Progenitor cell of endocrine pancreas (in vitro differentiated cells): ENCODE measurements at places on chromosomes 4 and X.
A peak's percentile ranks its signal among the peaks of the same experiment; 100 is the strongest.

DNA sequence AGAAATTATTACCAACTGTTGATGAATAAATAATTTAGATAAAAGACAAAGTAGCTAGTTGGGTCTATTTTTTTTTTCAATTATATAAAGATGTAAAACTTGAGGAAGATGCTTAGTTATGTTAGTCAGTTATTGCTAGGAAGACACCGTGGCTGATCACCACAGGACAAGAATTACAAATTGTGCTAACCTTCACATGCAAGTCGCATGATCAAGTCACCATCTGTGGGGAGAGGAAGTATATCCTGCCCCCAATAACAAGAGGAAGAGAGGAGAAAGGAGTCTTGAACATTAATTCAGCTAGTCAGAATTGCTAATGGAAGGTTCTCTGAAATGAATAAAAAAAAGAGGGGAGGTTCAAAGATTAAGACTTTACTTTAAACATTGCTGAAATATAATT, 52.3 kb downstream of the CPEB2 start:
- DNase-seq = no peak
- no peaks in the 10 kb centered on the region for H3K27me3 ChIP-seq
- H3K27ac ChIP-seq = no peak overlapping the region
- no peaks in the 10 kb centered on the region for H3K4me1 ChIP-seq
- no peak overlapping the region for H3K4me3 ChIP-seq

GRCh38 chrX:71282514-71283402, 677 bp upstream of the NONO start:
- peak overlapping the region; percentile 100 for H3K27ac ChIP-seq
- peaks cover 8% of the 10 kb centered on the region for H3K36me3 ChIP-seq
- no peak for DNase-seq

- H3K27me3 ChIP-seq = no peaks in the 10 kb centered on the region
- H3K36me3 ChIP-seq = peaks cover 2% of the 10 kb centered on the region
- H3K4me3 ChIP-seq = no peak overlapping the region
- no peak for DNase-seq
- H3K27ac ChIP-seq = no peak overlapping the region
Measured at GRCh38 chr4:123568936-123569335, 172.3 kb downstream of the SPRY1 start.

DNA sequence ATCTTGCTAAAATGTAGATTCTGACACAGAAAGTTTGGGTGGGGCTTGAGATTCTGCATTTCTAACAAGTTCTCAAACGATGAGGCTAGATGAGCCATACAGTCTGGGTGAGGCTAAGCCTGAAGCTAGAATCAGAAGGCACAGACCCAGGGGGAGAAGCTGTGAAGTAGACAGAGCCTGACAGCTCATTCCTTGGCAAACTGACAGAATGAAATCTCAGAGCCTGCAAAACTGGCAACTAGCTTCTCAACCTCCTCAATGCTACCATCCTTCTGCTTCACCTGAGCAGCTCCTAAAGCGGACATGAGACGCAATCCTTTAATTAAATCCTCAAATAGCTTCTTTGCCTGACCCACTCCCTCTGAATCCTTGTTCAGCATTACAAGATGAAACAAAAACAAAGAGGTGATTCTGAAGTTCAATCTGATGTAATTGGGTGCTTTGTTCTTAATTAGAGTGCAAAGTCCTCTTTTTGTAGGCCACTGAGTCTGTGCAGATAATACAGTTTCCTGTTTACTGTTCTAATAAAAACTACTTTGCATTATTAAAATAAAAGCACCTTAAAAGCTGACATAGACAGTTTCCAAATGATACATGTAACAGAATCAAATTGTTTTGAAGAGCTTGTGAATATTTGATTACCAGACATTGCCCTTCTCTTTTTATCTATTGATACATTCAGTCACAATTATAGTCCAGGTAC, 71.0 kb upstream of the BMP2K start:
- peaks cover 2% of the 10 kb centered on the region for H3K36me3 ChIP-seq
- H3K4me1 ChIP-seq = peaks cover 6% of the 10 kb centered on the region
- H3K27me3 ChIP-seq = no peaks in the 10 kb centered on the region

GRCh38 chr4:3766036-3766784, at the start of gene ADRA2C:
TSS of gene ADRA2C (plus strand) at chr4:3766385. CDS start at chr4:3766607, 222 bp downstream.
- H3K27ac ChIP-seq = peak within 1 kb of the TSS; percentile 89
- peaks cover 4% of the 10 kb centered on the region for H3K4me1 ChIP-seq
- H3K27me3 ChIP-seq = peaks cover 44% of the 10 kb centered on the region
- H3K4me3 ChIP-seq = peak within 1 kb of the TSS; percentile 78

GRCh38 chr4:60953826-60954225, 246.3 kb upstream of the ADGRL3 start:
- no peak overlapping the region for H3K4me3 ChIP-seq
- no peaks in the 10 kb centered on the region for H3K36me3 ChIP-seq
- no peak for DNase-seq
- no peaks in the 10 kb centered on the region for H3K27me3 ChIP-seq

DNA sequence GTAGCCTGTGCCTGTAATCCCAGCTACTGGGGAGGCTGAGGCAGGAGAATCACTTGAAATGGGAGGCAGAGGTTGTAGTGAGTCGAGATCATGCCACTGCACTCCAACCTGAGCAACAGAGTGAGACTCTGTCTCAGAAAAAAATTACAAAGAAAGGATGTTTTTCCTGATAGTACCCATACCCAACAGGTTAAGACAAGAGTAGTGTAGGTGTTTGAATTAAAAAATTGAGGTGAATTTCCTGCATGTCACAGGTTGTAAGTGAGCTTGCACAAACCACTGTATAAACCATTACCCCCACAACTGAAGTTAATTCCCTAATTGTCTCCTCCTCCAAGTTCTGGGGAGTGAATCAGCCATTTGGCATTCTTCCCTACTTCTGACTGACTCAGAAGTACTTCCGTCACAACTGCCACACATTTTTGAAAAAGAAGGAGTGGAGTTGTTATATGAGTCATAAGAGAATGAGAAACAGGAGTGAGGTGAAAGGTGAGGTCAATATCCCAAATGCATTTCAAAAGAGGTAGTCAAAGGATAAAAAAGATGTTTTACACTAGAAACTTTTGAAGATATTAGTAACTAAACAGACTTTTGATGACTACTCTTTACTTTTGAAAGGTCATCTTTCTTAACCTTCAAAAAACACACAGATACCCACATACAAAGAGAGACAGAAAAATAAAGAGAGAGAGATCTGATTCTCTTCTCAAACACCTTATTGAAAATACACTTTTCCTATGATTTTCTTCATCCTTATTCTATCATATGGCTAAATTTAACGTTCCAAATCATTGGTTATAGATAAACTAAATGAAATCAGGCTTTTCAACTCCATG, 134.5 kb downstream of the BTC start:
- H3K27ac ChIP-seq = peak overlapping the region; percentile 65
- H3K27me3 ChIP-seq = no peaks in the 10 kb centered on the region
- no peak for DNase-seq
- H3K36me3 ChIP-seq = no peaks in the 10 kb centered on the region

- peaks cover 8% of the 10 kb centered on the region for H3K36me3 ChIP-seq
- no peak overlapping the region for H3K4me3 ChIP-seq
- H3K4me1 ChIP-seq = peaks cover 32% of the 10 kb centered on the region
- no peak for DNase-seq
Measured at GRCh38 chr4:96094183-96094582, 254.3 kb downstream of the PDHA2 start.

DNA sequence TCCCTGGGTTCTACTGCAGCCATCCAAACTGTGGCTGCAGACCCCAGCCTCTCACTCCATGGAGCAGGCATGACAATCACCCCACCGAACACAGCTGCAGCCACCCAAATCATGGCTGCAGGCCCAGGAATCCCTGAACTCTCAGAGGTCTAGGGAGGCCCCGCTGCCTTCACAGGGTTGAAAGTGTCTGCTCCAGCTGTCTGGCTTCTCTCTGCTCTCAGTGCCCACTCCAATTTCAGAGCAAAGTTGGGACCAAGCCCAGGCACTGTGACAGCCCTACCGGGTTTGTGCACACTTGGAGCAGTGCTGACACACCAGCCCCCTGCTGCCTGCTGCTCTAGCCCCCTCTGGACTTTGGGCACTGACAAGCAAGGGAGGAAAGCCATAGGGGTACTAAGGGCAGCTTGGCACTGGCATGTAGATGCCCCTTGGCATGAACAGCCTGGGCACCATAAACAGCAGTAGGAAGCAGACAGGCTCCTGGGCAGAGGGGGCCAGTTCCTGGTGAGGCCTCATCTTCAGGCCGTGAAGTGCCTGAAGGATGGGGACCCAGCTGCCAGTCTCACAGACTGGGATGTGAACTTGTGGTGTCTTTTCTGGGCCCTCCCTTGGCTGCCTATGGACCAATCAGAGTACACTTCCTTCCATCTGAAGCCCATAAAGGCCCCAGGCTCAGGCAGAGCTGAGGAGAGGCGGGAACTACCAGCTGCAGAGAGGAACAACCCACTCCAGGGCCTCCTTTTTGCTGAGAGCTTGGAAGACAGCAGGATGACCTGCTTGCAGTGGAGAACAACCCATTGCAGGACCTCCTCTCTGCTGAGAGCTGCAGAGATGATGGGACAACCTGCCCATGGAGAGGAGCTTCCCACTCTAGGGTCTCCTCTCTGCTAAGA, 68.8 kb downstream of the TECRL start:
- no peak for DNase-seq
- no peak overlapping the region for H3K4me3 ChIP-seq
- no peaks in the 10 kb centered on the region for H3K27me3 ChIP-seq

DNA sequence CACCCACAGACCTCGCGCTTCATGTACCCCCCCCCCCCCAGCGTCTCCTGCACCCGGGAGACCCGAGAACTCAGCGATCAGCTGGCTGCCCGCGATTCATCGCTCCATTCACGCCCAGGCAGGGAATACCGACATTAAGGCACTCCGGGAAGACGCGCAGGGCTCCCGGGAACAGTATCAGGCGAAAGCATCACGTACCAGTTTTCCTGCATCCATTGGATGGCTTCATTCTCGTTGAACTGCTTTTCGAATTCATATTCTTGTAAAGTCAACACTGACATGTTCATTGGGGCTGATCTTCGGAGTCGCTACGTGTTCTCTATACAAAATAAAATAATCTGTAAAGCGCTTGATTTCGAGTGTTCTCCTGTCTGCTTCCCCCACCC, 373 bp downstream of the ELOVL6 start:
- H3K36me3 ChIP-seq = no peaks in the 10 kb centered on the region
- H3K27me3 ChIP-seq = no peaks in the 10 kb centered on the region
- no peak for DNase-seq
- peak overlapping the region; percentile 95 for H3K4me3 ChIP-seq
- H3K4me1 ChIP-seq = peaks cover 25% of the 10 kb centered on the region
- peak overlapping the region; percentile 87 for H3K27ac ChIP-seq

DNA sequence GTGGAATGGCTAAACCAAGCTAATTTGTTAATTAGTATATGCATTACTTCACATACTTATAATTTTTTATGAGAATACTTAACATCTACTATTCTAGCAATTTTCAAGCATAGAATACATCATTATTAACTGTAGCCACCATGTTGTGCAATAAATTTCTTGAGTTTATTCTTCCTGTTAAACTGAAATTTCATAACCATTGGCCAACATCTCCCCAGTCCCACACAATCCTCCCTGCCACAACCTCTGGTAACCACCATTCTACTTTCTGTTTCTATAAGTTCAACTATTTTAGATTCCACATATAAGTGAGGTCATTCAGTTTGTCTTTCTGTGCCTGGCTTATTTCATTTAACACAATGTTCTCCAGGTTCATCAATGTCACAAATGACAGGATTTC, 208.5 kb downstream of the PPP4R3C start:
- H3K4me1 ChIP-seq = no peaks in the 10 kb centered on the region
- no peaks in the 10 kb centered on the region for H3K36me3 ChIP-seq
- H3K27ac ChIP-seq = no peak overlapping the region

GRCh38 chrX:113833096-113834055, 750.5 kb upstream of the HTR2C start:
- H3K4me1 ChIP-seq = no peaks in the 10 kb centered on the region
- no peaks in the 10 kb centered on the region for H3K27me3 ChIP-seq

- DNase-seq = no peak
- H3K4me1 ChIP-seq = no peaks in the 10 kb centered on the region
- no peak overlapping the region for H3K4me3 ChIP-seq
- H3K36me3 ChIP-seq = no peaks in the 10 kb centered on the region
- H3K27ac ChIP-seq = no peak overlapping the region
Measured at GRCh38 chr4:38192516-38192915, 232.3 kb downstream of the PTTG2 start.

DNA sequence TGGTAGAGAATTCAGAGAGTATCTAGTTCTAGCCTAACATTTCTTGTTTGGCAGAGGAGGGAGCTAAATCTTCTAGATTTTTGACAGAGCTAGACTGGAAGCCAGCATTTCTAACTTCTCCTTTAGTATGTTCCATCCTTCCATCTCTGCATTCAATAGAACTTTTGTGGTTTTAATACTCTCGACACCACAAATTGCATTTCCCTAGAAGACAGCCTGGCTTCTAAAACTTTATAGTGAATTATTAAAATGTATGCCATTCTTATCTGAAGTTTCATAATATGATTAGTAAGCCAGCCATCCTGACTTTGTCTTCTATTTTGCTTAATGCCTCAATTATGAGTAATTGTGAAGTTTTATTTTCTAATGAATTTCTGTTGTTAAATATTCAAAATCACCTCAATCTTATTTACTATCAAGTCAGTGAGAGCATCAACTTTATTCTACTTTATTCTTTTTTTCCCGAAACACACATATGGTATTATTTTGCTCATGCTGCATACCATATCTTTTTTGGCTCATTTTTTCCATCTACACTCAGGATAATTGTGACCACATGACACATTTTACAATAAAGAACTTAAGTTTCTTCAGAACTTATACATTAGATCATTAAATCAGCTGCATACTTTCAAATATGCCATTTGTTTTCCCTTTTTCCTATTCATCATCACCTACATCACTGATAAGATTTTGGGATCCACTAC, 30.2 kb downstream of the EDNRA start:
- no peak for DNase-seq
- H3K27ac ChIP-seq = no peak overlapping the region
- no peaks in the 10 kb centered on the region for H3K4me1 ChIP-seq
- peaks cover 1% of the 10 kb centered on the region for H3K36me3 ChIP-seq
- H3K4me3 ChIP-seq = no peak overlapping the region

GRCh38 chrX:120781403-120781802, 94.3 kb downstream of the CT47B1 start:
- no peak for DNase-seq
- no peaks in the 10 kb centered on the region for H3K4me1 ChIP-seq
- no peak overlapping the region for H3K4me3 ChIP-seq
- H3K27ac ChIP-seq = no peak overlapping the region
- H3K36me3 ChIP-seq = no peaks in the 10 kb centered on the region
- H3K27me3 ChIP-seq = no peaks in the 10 kb centered on the region

GRCh38 chr4:166862032-166862431, 372.3 kb downstream of the SPOCK3 start:
- peaks cover 1% of the 10 kb centered on the region for H3K36me3 ChIP-seq
- no peak overlapping the region for H3K4me3 ChIP-seq
- H3K27me3 ChIP-seq = no peaks in the 10 kb centered on the region
- H3K27ac ChIP-seq = no peak overlapping the region

GRCh38 chr4:1309261-1310010, 19.7 kb downstream of the MAEA start:
- H3K4me1 ChIP-seq = peaks cover 21% of the 10 kb centered on the region
- peak overlapping the region; percentile 40 for H3K4me3 ChIP-seq
- H3K27me3 ChIP-seq = no peaks in the 10 kb centered on the region
- H3K36me3 ChIP-seq = peaks cover 15% of the 10 kb centered on the region
- peak overlapping the region; percentile 92 for H3K27ac ChIP-seq

- H3K4me3 ChIP-seq = no peak overlapping the region
- H3K4me1 ChIP-seq = peaks cover 3% of the 10 kb centered on the region
- no peaks in the 10 kb centered on the region for H3K27me3 ChIP-seq
- no peak for DNase-seq
Measured at GRCh38 chr4:177975315-177975987, 533.2 kb upstream of the AGA start.
